ENCODE measurements at places on chromosomes 5 and 9. TPM values are rescaled to one million over a fixed set of nuclear protein-coding genes. Genes with fewer than 3 reads are reported as not detected.

FREM1 gene
- total RNA-seq: 6.9 TPM

AQP3 gene
- 7.5 TPM for total RNA-seq

PAEP gene
- total RNA-seq: 1.4 TPM

GABRA1 gene
- total RNA-seq: not detected

SPINK5 gene
- total RNA-seq: 4.5 TPM

- no peak for DNase-seq
Observed at GRCh38 chr5:75020016-75020656, 32.2 kb downstream of the GCNT4 start.

GRCh38 chr5:169826618-169827017 is 153.7 kb downstream of the INSYN2B start:
- no peak for DNase-seq

FOXD4L6 gene
- not detected for total RNA-seq

ADRB2 gene
- 1.0 TPM for total RNA-seq

DNA sequence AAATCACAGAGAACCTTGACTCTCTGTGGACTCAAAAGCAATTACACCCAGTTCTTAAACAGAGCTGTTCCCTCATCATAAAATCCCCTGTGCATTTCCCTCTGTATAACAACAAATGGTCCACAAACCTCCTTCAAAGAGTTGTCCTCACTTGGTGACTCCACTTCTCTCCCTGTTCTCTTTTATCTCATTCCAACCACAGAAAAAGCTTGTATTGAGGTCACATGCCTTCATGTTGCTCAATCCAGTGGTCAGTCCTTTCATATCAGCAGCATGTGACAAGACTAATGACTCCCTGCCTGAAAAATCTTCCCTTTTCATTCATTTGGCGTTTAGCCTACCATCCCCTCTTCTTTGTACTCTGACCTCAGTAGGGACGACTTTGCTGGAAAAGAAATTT is 158.0 kb downstream of the DEPDC1B start:
- no peak for DNase-seq

DNA sequence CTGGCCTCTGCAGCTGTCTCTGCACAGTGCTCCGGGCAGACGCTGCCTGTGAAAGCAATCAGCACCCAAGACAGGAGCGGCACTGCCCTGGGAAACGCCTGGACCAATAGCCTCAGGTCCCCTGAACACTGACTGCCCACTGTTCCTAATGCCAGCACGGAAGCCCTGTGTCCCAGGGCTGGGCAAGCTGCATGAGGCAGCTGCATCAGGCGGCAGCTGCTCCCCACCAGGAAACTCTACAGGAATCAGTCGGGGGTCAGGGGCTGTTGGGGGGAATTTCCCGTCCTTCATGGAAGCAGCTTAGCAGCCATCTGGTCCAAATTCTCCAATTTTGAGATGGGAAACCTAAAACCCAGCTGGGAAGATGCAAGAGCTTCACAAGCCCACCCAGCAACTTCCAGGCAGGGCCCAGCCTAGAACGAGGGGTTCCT is 118.6 kb downstream of the VAV2 start:
- DNase-seq: no peak

SPATA31E1 gene
- not detected for total RNA-seq

- no peak for DNase-seq
Observed at GRCh38 chr5:120139039-120139438, 325.1 kb upstream of the PRR16 start.

- DNase-seq: peak; percentile 21
Observed at GRCh38 chr5:116778032-116778431, 203.4 kb upstream of the SEMA6A start.

DNA sequence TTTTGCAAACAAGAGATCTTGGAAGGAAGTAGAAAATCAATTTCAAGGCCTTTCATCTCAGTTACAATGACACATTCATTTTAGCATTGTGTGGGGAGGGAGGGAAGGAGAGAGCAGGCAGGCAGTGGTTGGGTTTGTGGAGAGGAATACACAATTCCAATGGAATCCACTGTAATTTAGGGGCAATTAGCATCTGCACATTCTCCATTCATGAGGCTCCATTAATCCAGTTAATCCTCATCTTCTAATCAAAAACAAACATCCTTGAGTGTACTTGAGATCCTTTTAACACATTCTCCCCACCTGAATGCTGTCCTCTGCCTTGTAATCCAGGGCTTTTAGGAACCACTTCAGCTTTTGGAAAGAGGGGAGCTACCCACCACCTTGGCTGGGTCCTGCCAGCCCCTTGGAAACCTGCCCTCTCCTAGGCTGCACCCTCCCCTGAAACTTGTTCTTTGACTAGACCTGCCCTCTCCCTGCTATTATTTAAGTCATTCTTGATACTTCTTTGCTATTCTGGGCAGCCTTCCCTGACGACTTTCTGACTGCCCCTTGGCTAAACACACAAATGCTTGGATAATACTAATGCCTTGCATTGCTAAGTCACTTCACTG is 271.2 kb downstream of the SLIT3 start:
- no peak for DNase-seq

CAMK4 gene
- total RNA-seq: 3.8 TPM

DNA sequence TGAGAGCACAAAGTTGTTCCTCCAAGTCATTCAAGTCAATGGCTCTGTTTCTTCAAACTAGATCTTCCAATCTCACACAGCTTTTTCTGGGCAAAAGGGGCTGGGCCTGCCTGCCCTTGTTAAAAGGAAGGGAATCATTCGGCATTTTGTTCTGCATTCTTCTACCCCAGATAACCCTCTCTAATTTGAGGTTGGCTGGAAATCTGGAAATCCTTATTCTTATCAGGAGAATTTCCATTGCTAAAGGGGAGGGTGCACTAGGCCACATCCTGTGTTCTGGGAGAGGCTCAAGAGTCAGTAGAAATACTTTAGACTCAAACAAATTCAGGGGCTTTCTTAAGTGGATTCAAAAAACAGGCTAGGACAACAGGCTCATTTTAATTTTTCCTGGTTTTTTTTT is 384.7 kb upstream of the ZNF462 start:
- no peak for DNase-seq

- DNase-seq: no peak
Observed at GRCh38 chr9:131181091-131181681, 55.8 kb downstream of the NUP214 start.

DNA sequence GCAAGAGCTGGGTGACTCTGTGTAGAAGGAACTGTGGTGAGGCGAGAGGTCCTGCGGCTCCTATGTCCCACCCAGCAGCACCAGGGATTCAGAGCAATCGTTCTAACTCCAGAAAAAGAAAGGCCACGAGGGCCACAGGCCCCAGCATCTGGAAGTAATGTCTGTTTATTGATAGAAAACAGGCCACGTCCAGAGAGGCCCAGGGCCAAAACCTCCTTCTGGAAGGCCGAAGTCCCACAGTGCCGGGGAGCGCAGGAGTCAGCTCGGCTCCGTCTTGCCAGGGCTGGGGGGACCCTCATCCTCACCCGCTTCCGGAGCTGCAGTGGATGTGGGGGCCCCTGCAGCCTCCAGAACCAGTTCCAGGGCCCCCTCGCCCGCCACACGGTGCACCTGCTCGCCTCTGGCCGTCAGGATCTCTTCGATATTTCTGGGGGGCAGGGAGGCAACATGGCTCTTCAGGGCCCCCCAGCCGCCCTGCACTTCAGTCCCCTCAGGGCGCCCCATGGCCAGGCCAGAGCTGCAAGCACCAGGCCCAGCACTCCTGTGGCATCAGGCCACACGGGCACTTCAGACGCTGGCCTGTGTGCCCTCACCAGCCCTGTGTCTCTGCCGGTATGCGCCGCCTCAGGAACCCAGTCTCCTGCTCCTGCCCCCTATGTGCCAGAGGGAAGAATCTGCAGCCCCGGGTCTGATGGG is 1.6 kb downstream of the DNLZ start:
- no peak for DNase-seq

GRCh38 chr5:175003531-175003930 is 279.1 kb downstream of the MSX2 start:
- DNase-seq: no peak

GRCh38 chr5:33336891-33337636 is 103.7 kb upstream of the TARS1 start:
- DNase-seq: no peak

DNA sequence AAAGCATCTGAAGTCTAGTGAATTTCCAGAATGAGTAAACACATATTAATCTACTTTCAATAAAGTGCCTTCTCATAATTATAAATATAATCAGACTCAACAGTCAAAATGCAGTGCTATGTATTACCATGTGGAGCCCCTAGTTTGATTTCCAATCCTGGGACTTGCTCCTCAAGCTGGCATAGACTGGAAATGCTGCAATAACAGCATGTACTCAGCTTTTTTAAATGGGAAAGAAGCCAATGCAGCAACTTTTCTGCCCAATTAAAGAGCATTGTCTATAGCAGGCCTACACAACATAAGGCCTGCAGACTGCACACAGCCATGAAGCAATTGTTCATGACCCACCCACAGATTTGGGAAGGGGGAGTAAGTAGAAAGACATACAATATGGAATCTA is 103.2 kb downstream of the NR2F1-AS1 start:
- DNase-seq: no peak

DIPK1B gene
- total RNA-seq: 5.2 TPM

DNA sequence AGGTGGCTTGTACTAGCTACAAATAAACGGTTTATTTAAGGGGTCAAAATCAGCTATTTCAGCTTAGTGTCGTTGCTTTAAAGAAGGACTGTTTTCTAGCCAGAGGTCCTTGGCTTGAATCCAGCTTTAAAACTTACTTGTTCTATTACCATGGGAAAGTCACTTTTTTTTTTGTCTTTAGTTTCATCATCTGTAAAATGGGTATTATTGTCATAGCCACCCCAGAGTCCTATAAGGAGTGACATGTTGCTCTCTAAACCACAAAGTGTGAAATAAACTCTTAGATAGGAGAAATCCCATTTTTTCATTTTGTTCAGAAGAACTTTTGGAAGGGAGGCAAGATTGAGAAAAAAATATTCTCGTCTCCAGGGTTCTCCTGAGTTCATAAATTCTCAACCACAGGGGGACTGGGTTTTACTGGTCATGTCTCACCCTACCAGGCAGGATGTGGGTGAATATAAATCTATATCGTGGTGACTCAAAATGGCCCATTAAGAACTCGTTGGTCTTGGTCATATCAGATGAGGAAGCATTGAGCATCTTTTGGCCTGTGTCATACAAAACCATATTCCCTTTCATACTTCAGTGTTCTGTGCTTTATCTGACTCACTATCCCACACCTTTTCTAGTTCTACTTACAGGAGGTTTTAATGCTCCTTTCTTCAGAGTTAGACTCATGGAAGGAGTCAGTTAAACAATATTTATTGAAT is 202.7 kb upstream of the NR3C1 start:
- no peak for DNase-seq

- no peak for DNase-seq
Observed at GRCh38 chr9:74683322-74683721, 186.2 kb downstream of the RORB start.

DNA sequence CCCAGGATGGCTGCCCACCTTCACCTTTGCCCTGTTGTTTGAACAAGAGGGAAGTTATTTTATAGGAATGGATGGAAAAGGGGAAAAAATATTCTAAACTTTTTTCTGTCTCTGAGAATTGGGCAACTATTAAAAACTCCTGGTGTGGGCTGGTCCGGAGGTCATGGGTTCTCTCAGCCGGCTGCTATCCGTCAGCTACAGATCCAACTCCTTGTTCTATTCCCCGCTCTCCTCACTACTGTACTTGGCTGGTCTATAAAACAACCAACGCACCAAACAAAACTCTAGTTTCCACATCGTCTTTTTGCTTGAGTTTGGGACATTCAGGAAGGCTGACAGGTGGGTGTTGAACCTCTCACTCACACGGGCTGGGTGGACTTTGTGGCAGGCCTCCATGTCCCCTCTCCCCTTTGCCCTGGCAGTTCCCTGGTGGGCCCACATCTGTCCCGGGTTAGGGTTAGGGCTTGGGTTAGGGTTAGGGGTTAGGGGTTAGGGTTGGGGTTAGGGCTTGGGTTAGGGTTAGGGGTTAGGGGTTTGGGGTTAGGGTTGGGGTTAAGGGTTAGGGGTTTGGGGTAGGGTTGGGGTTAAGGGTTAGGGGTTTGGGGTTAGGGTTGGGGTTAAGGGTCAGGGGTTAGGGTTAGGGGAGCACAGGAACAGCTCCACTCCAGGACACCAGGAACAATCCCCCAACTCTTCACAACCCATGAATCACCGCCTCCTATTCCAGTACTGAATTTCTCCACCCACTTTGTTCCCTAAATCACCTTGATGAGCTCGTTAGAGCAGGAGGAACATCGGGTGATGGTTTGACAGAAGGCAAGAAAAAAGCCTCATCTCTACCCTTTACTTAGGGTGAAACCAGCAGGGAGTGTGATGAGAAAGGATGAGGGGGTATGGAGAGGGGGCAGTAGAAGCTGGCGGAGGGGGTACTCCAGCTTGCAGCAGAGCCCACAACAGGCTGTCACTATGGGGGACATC is 302.1 kb upstream of the IRX4 start:
- DNase-seq: no peak

GRCh38 chr9:73782166-73782565 is 630.5 kb downstream of the ANXA1 start:
- no peak for DNase-seq

DNA sequence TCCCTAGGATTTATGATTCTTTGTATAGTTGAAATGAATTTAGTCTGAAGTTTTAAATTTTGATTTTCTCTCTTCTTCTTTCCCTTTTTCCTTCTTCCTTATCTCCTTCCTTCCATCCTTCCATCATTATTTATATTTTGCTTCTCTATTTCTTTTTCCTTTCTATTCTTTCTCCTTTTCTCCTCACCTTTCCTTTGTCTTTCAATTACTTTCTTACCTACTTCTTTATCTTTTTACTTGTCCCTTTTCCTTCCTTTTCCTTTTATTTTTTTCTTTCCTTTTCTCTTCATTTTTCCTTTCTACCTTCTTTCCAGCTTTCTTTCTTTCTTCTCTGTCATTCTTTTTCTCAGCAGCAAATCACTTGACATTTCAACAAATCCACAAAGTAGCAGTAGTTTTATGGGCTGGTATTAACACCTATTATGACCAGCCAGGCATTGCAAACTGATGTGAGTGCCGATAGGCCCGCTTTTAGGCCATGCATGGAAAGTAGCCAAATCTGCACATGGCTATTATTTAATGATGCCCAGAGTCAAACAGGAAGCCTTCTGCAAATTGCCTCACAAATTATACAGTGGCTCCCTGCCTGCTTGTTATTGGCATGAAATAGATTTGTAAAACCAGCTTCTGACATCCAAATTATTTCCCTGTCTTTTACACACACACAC is 37.1 kb upstream of the NR3C1 start:
- DNase-seq: no peak

Measured in ovary (tissue), 10 donors.